ENCODE measurements at places on chromosomes 7 and 10. TPM values are rescaled to one million over a fixed set of nuclear protein-coding genes. Genes with fewer than 3 reads are reported as not detected.
A peak's percentile ranks its signal among the peaks of the same experiment; 100 is the strongest.

Gene CALML3
- total RNA-seq = not detected

Gene SOSTDC1
- not detected for total RNA-seq

DNA sequence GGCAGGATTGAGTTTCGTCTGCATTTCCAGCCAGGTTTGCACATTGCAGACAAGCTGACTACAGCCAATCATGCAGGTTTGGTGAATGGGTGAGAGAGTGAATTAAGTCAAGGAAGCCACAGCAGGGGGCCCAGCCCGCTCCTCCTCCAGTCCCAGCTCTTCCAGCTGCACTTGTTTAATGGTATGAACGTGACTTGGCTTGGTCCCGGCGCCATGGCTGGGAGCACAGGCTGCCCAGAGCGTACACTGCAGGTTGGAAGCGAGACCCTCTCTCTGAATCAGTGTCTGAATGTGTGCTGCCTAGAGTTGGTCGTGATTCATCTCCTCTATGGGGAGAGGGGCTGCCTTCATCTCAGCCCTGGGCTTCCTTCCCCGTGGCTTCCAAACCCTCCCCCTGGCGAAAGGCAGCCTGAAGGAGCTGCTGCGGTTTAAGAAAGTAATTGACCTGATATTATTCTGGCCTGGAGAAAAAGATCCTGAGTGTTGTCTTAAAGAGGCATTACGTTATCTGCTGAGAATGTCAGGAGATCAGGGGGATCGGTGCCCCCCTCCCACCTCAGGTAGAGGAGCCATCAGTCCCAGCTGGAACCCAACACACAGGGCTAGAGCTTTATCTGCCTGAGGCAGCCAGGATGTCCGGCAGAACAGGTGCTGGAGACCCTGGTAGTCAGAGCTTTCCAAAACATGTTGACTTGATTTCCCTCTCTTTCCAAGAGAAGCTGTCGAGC is 132.1 kb downstream of the COL26A1 start:
- DNase-seq = no peak

GRCh38 chr7:131835141-131835540 is 278.7 kb upstream of the PODXL start:
- DNase-seq = no peak

Gene PRF1
- not detected for total RNA-seq

DNA sequence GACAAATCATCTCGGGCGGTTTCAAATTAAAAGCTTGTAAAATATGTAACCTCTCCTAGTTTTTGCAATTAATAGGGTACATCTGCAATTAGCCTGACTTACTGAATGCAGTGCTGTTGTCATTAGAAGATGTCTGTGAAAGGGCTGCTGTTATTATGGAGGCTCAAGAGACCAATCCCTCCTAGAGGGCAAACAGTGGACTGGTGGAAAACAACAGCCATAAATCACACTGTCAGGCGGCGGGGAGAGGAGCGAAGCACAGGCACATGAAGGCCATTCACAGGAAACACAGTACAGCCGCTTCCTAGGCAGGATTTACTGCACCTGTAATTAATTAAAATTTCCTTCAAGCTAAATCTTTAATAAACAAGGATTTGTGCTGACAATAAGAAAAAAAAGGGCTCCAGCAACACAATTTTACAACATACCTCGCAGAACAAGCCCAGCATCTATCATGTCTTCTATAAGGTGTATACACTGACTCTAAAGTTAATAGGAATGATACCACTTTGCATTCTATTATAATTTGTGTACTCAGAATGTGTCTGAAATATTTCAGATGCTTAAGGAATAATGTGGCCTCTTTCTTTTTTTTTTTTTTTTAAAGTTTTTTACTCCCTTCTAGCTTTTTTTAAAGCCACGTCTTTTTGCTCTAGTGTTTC is 50.7 kb downstream of the ERCC6 start:
- DNase-seq = no peak

- DNase-seq = peak; percentile 48
These were observed 147.6 kb downstream of the POLR1F start for GRCh38 chr7:19561121-19561805.

Gene TMEM60
- 9.9 TPM for total RNA-seq

GRCh38 chr7:108568801-108569380 is 615 bp downstream of the THAP5 start:
- DNase-seq = peak; percentile 6

DNA sequence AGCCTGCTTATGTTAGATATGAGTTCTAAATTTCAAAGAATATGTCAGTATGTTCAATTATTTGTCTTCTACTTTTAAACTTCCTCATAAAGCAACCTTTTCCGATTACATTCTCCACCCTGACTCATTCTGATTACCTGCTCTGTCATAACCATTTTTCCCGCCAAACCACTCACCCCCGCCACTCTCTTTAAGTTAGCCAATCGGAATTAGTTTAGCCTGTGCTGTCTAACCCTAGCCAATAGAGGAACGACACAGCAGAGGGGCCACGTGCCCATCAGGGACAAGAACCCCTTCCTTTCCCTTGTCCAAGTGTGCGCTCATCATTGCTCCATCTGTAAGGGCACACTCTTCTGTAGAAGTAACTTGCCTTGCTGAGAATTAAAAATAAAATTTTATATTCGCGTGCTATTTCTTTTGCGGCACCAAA is 91.4 kb downstream of the CCDC71L start:
- DNase-seq = no peak

GRCh38 chr10:29873941-29874484 is 185.4 kb downstream of the JCAD start:
- peak; percentile 33 for DNase-seq

- DNase-seq = no peak
These were observed 78.5 kb downstream of the ZMIZ1 start for GRCh38 chr10:79147306-79147705.

Gene FANK1
- total RNA-seq = 13.3 TPM

- no peak for DNase-seq
These were observed 61.4 kb upstream of the USP6NL start for GRCh38 chr10:11672836-11673235.

GRCh38 chr7:132654150-132654549 is 77.9 kb upstream of the PLXNA4 start:
- DNase-seq = peak; percentile 23

GRCh38 chr10:123097039-123097438 is 38.7 kb upstream of the HMX3 start:
- DNase-seq = no peak

Gene PARP12
- total RNA-seq = 11.0 TPM

DNA sequence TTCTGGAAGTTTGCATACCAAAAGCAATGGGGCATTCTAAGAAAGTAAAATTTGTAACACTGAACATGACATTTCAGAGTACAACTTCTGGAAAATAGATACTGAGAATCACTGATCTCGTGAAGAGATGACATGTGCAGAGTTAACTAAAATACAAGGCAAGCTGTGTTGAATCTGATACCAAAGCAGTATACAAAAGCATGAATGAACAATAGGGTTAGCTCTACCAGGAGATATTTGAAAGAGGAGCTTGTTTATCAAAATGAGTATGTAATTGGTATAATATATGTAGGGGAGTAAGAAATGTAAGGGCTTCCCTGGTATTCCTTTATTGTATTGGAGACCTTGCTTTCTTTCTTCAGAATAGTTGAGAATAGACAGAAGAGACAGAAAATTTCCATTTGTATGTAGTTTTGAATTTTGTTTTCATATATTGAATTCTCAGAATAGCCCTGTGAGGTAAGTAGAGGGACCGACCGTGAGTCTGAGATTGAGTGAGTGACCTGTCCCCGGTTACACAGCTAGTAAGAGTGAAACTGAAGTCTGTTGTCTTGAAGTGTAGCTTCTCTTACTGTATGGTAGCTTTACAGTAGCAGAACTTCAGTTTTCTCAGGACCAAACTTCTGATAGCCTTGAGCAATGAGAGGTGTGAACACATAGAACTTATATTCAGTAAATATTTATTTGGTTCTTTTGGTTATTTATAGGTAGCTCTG is 5.0 kb downstream of the HBP1 start:
- DNase-seq = no peak

GRCh38 chr10:100881556-100882213 is 31.1 kb upstream of the SLF2 start:
- peak; percentile 25 for DNase-seq

DNA sequence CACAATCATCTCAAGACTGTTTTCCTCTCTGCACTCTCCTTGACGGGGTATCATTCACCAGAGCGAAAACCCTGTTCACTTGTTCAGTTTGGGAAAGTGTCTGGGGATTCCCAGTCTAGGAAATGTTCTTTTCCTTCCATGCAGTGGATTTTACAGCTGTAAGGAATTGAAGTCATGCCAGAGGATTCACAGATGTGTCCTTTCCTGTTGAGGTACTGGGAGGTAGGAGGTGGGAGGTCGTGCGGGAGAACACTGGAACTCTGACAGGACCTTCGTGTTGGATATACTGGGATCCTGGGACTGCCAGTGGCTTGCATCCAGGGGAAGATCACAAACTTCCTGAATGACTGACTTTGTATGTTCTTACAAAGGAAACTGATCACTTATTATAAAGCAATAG is 185.5 kb downstream of the BMPER start:
- no peak for DNase-seq

DNA sequence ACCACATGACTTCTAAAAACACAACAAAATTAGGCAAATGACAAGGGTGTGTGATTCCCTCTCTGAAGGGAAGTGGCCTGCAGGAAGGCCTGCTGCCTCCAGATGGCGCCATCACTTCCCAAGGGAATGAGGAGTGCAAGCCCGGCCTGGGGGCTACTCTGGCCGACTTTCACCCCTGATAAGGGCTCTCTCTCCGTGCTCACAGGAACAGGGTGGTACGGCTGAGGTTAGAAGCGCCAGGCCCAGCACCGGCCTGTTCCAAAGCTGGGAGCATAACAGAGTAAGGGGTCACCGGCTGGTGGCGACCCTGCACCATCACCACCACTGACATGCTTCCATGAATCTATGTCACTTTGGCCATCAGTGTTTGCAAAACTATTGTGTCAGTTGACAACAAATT is 13.1 kb downstream of the RBP3 start:
- DNase-seq = peak; percentile 44

- peak; percentile 73 for DNase-seq
These were observed 742.3 kb downstream of the TNS3 start for GRCh38 chr7:46839651-46840050.

DNA sequence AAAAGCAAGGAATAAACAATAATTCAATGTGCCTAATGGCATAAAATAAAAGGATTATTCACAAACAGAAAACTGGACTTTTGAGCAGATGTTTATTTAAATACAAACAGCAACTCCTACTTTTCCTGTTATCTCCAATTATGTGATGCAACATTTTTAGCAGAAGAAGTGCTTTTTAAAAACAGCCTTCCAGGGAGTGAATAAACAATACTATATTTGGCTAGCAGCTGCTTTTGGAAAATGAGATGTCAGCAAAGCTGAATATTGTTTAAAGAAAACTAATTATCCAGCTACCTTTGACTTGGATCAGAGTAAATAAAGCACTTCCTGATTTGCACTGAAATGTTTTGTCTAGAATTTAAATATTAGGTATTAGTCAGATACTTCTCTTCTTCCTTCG is 23.2 kb downstream of the CDK1 start:
- DNase-seq = no peak

DNA sequence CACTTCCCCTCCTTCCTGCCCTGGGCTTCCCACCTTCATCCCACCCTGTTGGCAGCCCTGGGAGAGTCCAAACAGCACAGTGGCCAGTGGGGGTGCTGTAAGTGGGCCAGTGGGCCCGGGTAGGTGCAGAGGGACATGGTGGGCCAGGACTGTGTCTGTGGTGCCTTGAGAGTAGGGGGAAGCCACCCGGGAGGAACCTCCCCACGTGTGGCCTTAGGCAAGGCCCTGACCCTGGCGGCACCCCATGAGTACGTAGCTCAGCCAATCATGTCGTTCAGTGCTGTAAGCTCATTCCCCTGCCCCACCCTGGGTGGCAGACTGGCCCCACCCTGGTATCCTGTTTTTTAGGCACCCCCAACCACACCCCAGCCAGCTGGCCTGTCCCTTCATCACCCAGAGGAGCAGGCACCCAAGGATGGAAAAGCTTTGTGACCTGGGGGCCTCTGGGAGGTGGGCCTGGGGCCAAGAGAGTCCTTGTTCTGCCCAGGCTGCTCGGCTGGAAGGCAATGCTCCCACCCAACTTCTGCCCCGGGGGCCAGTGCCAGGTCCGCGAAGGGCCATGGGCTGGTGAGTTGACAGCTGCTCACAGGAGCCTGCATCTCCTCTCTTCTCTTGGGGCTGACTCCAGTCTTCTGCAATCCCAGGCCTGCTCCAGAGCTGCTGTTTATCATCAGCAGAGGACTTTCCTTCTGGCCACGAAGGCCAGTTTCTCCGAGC is 41.6 kb downstream of the TSPAN15 start:
- no peak for DNase-seq

DNA sequence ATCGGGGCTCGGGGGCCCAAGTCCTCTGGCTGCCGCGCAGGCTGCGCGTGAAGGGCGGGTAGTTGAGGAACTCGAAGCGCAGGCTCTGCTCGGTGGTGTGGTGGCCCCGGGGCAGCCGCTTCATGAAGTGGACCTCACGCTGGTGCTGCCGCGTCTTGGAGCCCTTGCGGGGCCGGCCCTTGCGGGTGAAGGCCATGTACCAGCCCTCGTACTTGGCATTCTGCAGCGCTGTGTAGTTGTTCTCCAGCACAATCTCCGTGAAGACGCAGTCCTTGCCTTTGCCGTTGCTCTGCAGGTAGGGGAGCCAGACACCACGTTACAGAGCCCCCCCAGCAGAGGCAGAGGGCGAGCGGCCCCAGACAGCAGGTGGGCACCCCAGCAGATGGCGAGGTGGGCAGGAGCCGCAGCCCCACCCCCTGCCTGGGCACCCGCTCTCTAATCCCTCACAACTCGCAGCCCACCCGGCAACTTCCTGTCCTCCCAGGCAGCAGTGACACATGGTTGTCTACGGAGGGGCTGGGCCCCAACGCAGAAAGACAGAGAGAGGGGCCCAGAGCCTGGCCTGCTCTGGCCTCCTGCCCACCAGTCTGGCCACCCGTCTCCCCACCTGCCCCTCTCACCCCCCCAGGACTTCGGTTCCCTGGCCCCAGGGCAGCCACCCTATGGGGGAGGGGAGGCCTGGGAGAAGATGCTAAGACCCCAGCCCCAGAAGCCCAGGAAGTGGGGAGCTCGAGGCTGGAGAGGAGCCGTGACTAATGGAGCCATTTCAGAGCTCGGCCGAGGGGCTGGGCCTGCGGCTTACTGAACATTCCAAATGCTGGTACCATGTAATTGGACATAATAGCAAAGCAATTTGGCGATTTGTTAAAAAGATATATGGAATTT is 5.3 kb downstream of the FGF8 start:
- DNase-seq = no peak

Gene EMX2
- 13.4 TPM for total RNA-seq

DNA sequence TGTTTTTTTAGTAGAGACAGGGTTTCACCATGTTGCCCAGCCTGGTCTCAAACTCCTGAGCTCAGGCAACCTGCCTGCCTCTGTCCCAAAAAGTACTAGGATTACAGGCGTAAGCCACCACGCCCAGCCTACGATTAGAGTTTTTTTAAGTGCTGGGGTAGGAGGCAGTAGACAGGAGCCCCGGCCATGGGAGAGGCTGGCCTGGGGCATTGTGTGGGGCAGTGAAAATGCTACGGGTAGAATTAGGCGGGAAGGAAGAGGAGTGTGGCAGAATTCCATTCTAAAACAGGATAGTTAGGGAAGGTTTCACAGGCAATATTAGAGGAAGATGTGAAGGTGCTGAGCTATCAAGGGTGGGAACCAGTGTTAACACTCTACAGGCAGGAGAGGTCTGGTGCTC is 31.3 kb upstream of the FXYD4 start:
- DNase-seq = no peak

Gene MYH16
- total RNA-seq = not detected
